HCT116 (cell line): ENCODE measurements at places on chromosomes 2 and 18.

GRCh38 chr18:79501006-79501405 lies 105.3 kb downstream of the NFATC1 start:
- no peak for DNase-seq

GRCh38 chr18:40935423-40935822 lies 1019.6 kb upstream of the PIK3C3 start:
- DNase-seq = no peak

GRCh38 chr2:2913601-2914120 lies 464.0 kb downstream of the EIPR1 start:
- DNase-seq = no peak

- no peak for DNase-seq
Measured at GRCh38 chr2:205188239-205189138, 493.8 kb upstream of the NRP2 start.

DNA sequence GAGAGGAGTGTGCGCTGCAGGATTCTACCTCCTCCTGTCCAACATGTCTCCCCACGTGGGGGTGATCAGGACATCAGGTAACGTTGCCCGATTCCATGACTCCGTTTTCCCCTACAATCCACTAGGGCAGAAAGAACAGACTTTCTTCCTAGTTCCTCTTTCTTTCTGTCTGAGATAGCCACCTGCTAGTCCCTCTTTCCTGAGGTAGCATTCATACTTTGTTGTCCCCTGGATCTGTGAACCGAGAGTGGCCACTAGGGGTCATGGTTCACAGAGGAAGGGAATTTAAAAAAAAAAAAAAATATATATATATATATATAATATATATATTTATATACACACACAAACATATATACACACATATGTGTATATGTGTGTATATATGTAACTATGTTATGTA lies 210.0 kb upstream of the ZNF521 start:
- DNase-seq = no peak

DNA sequence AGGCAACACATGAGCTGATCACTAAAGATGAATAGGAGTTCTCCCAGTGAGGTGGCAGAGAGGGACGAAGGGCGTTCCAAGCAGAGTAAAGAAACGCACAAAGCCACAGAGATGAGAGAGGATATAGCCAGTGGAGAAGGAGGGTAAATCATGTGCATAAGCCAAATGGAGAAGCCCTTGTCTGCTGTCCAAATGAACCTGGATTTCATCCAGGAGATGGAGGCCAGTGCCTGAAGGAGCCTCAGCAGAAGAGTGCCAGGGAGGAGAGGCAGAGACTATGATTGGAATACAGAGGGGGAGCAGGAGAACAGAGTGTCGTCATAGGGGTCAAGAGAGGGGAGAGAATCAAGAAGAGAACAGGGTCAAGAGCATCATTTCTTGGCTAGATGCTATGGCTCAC lies 48.9 kb upstream of the STPG4 start:
- no peak for DNase-seq
